Stimulated activated CD8-positive, alpha-beta memory T cell treated with anti-CD3 and anti-CD28 coated beads, Interleukin-7, amount 100 ng/mL, for 48 hours (primary cell): ENCODE measurements at places on chromosomes 3 and 15.
A peak's percentile ranks its signal among the peaks of the same experiment; 100 is the strongest.

DNA sequence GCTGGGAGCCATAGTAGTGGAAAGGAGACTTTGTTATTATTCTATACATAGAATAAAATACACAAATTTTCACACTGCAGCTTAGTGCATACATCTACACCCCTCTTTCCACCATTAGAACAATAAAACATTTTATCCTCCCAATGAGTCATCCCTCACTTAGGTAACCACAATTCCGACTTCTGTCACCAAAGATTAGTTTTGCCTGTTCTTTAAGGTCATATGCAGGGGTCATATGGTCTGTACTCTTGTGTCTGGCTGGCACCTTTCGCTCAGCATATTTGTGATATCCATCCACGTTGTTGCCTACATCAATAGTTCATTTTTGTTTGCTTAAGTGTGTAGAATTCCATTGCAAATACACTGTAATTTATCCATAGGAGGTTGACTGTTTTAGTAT is 399.4 kb downstream of the SHQ1 start:
- no peak for DNase-seq

GRCh38 chr3:15886521-15886920 is 88.7 kb upstream of the ANKRD28 start:
- no peak for DNase-seq

DNA sequence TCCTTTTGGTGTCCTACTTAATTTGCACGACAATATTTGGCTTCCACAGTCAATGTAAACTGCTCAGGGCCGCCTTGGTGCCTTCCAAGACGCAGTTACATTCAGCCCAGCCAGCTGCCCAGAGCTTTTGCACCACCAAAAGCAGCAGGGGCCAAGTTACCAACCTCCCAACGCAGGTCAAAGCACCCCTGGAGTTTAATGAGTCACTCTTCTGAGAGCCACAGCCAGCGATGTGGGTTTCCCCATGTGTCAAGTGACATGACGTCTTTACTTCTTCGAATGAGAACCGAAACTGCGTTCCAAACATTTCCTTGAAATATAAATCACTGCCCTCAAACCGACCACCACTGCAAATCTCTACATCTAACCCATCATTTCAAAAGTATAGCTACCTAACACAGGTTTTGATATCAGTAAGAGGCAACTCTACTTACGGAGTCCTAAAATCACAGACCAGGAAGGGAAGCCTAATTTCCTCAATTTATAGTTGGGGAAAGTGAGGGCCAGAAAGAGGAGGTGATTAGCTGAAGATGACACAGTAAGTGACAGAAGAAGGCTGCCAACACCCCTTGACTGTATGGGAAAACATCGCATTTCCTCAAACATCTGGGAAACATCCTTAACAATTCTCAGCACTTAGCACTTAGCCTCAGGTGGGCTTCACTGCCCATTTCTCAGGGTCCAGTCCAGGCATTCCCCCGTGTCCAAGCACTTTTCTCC is 24.5 kb downstream of the MB21D2 start:
- peak; percentile 78 for DNase-seq

DNA sequence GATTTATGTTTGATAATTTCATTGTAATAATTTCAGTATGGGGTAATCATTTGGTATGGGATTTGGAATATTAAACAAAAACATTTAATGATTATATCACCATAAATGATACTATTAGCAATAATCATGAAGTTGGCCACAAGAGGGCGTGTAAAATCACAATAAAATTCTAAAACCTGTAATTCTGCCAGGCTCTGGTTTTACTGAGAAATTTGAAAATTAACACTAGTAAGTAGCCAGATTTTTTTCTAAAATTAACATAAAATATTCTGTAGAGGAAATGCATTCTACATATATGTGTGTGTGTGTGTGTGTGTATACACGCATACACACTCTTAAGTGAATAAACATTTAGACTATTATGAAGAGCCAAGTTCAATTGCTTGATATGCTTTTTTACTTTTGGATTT is 40.5 kb downstream of the FEZF2 start:
- no peak for DNase-seq

GRCh38 chr3:132038198-132038825 is 3.5 kb upstream of the CPNE4 start:
- DNase-seq: no peak

DNA sequence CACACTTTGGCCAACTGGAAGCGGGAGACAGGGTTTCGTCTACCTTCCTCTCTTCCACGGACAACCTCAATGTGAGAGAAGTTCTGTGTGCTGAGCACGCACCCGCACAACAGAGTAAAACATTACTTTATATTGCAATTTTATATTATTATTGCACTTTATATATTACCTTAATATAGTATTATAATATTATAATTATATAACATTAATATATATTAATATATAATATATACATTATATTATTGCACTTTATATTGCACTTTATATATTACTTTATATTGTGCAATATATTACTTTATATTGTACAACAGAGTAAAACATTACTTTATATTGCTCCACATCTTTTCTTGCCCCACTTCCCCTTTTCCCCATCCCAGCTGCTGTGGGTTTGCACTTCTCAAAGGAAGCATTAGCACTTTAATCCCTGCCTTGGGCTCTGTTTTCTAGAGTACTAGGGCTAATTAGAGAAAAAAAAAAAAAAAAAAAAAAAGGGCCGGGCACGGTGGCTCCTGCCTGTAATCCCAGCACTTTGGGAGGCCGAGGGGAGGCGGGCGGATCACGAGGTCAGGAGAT is 76.4 kb upstream of the SLC4A7 start:
- DNase-seq: no peak

- no peak for DNase-seq
These were observed 2.8 kb upstream of the SSUH2 start for GRCh38 chr3:8647137-8647985.

GRCh38 chr3:101253396-101253795 is 67.0 kb downstream of the IMPG2 start:
- DNase-seq: no peak

GRCh38 chr3:112767177-112767576 is 79.5 kb downstream of the CD200R1L start:
- no peak for DNase-seq

GRCh38 chr15:39657181-39657580 is 76.3 kb downstream of the THBS1 start:
- DNase-seq: no peak
